T-cell (primary cell): ENCODE measurements at places on chromosomes 5 and 9.
A peak's percentile ranks its signal among the peaks of the same experiment; 100 is the strongest.

GRCh38 chr5:61329550-61330128 lies 2.4 kb upstream of the ZSWIM6 start:
- H3K4me3 ChIP-seq, result no peak overlapping the region
- DNase-seq, result no peak
- H3K4me1 ChIP-seq, result peaks cover 6% of the 10 kb centered on the region
- H3K27ac ChIP-seq, result no peak overlapping the region

GRCh38 chr5:118687661-118688621 lies 300.4 kb downstream of the DTWD2 start:
- H3K27ac ChIP-seq, result no peak overlapping the region
- H3K4me3 ChIP-seq, result no peak overlapping the region
- no peaks in the 10 kb centered on the region for H3K36me3 ChIP-seq
- H3K4me1 ChIP-seq, result no peaks in the 10 kb centered on the region
- H3K27me3 ChIP-seq, result no peaks in the 10 kb centered on the region

DNA sequence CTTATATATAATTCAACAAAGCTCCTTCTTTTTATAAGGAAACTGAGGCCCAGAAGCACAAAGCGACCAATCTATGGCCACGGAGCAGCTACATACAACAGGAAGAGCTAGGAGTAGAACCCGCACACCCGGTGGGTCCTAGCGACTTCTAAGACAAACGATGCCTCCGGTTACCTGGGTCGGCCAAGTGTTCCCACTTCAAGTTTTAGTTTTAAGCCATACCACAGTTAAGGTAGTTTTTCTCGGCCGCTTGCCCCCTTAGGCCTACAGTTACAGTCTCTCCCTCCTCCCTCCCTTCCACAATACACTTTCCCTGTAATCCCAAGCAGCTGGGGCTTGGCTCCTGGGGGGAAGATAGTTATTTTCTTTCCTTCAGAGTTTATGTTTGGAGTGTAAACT lies 533 bp downstream of the SREK1IP1 start:
- no peak for DNase-seq
- H3K27ac ChIP-seq, result peak overlapping the region; percentile 84
- peak overlapping the region; percentile 100 for H3K4me3 ChIP-seq
- no peaks in the 10 kb centered on the region for H3K27me3 ChIP-seq

GRCh38 chr5:10455277-10455670 lies 13.6 kb downstream of the ROPN1L start:
- no peak overlapping the region for H3K4me3 ChIP-seq
- H3K27ac ChIP-seq, result no peak overlapping the region
- peaks cover 3% of the 10 kb centered on the region for H3K27me3 ChIP-seq
- no peak for DNase-seq

DNA sequence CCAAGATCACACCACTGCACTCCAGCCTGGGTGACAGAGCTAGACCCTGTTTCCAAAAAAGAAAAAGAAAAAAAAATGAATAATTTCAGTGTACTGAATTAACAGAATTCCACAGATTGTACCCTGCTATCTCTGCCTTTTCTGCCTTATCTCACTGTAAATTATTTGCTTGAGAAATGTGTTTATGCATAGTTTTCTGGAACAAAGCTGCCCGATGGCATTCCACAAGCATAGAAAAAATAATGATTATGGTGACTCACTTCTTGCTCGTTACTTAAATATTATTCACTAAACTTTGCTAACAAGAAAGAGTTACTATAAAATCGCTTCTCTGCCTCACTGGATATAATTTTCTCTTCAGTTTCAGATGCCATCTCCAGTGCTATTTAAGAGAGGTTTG lies 88.7 kb upstream of the FAM169A start:
- no peaks in the 10 kb centered on the region for H3K27me3 ChIP-seq
- no peak for DNase-seq
- no peak overlapping the region for H3K4me3 ChIP-seq

DNA sequence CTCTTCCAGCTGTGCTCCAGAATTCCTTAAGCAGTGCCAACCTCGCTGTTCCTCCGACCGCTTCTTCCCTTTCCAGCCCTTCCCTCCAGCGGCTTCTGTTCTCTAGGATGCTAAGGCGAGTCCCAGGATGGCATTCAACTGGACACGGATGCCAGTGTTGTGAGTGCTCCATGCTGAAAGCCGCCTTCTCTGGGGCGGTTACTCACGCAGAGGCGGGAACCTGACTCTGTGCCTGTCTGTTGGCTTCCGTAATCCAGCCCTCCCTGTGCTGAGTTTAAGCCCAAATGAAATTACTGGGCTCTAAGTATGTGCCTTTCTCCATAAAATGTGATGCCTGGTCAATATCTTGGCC lies 20.2 kb downstream of the COL5A1 start:
- DNase-seq, result no peak
- no peak overlapping the region for H3K27ac ChIP-seq

DNA sequence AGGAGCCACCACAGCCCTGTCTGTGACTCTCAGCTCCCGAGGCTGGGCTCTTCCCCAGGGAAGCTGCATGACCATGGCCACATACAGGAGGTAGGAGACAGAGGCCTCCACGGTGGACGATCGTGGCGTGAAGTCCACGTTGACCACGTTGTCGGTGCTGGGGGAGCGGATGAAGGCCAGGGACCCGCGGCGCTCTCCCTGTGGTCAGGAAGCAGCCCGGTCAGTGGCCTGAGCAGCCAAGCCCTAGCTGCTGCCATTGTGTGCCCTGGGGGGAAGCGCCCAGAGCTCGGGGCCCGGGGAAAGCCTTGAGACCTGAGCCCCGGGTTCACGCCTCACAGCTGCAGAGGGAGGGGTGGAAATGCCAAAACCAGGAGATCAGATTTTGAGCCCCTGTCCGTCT lies 34.3 kb downstream of the EXOC3 start:
- H3K4me3 ChIP-seq, result no peak overlapping the region
- H3K27me3 ChIP-seq, result peaks cover 84% of the 10 kb centered on the region
- DNase-seq, result no peak
- H3K36me3 ChIP-seq, result no peaks in the 10 kb centered on the region
